ENCODE measurements at places on chromosomes 12 and 14.

- DNase-seq = no peak
Observed at GRCh38 chr14:104204660-104205149, 66.3 kb downstream of the KIF26A start.

DNA sequence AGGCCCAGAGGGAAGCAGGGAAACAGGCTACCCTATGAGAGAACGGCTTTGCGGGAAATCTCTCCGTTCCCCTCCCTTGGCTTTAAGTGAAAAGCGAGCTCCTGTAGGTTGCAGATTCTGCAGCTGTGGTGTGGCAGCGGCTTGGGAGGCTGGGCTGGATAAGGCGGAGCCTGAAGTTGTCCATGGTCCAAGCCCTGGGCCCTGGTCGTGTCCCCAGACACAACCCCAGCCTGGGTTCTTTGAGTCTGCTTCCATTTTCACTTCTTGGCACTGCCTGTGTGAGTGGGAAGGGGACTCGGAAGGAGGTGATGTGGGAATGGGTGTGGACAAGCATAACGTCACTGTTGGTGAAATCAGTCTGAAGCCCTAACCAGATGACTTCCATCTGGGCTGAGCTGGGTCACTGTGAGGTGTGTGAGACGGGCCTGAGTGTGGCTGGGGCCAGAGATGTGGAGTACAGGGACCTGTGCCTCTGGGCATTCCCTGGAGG lies 43.0 kb upstream of the CTDSP2 start:
- no peak for DNase-seq

GRCh38 chr14:91354221-91354916 lies 63.3 kb downstream of the CCDC88C start:
- DNase-seq = no peak

DNA sequence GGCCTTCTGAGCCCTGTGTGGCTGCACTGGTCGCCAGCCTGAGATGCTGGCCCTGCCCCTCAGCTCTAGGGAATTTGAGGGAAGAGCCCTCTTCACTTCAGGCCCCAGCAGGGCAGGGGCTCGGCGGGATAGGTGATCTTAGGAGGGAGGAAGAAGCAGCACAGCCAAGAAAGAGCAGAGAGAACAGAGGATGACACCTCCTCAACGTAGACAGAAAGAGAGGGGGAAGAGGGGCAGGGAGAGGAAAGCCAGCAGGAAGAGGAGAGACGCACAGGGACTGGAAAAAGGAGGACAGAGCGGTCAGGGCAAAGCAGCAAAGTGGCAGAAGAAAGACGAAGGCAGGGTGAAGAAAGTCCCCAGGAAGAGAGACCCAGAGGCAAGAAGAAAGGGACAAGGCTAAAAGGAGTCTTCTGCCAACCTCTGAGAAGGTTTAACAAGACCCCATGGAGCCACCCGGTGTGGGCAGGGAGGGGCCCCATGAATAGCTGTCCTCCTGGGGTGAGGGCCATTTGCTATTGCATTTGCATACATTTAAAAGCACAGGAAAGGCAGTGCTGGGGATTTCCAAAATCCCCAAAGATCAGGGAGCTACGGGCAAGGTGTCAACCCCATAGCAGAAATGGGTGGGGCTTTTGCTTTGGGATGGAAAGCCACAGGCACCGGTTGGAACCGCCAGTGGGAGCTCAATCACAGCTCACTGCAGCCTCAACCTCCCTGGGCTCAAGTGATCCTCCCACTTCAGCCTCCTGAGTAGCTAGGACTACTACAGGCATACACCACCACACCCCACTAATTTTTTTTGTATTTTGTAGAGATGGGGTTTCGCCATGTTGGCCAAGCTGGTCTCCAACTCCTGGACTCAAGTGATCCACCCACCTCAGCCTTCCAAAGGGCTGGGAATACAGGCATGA lies 22.7 kb downstream of the CMKLR1 start:
- no peak for DNase-seq

GRCh38 chr12:57153415-57153997 lies 6.1 kb upstream of the LRP1-AS start:
- no peak for DNase-seq

DNA sequence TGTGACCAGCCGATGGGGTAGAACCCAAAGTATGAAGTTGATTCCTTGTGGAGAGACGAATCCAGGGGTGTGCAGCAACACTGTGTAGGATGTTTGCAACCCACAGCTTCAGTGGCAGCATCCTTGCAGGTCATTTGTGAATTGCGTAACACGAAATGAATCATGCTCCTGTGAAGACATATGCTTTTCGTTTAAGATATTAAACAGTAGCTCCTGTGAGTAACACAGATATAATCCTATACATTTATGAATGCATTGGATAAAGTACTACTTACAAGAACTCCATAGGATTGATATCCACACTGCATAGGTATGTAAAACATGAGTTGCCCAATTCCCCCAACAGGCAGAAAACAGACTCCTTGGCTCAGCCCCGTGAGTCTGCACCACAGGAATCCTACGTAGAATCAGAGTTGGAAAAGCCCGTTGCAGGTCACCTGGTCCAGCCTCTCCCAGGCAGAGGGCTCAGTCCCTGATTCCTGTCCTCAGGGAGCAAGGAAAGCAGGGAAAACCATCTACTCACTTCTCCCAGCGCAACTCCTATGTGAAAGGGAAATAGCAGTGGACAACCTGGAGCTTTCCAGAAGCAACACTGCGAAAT lies 75.8 kb downstream of the GPATCH2L start:
- no peak for DNase-seq

DNA sequence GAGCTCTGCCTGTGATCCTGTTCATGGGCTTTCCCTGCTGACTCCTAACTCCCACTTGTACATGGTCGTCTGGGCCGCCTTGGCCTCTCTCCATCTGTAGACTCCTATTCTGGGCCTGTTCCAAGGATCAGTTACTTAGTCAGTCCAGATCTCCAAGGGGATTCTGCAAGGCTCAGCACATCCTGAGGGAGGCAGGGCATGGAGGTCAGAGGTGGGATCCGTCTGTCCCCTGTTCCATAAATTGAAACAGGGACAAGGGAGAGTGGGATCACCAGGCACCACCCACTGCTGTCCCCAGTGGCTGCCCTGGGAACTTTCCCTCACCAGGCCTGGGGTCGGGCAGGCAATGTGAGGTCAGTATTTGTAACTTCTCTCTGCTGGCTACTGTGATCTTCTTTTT lies 43.5 kb downstream of the KCTD10 start:
- DNase-seq = no peak

GRCh38 chr12:6782119-6782518 lies 7.2 kb upstream of the CD4 start:
- no peak for DNase-seq

- peak; percentile 8 for DNase-seq
Observed at GRCh38 chr14:103597623-103598377, 31.2 kb upstream of the KLC1 start.

- DNase-seq = no peak
Observed at GRCh38 chr12:110088936-110089335, 35.2 kb upstream of the IFT81 start.

DNA sequence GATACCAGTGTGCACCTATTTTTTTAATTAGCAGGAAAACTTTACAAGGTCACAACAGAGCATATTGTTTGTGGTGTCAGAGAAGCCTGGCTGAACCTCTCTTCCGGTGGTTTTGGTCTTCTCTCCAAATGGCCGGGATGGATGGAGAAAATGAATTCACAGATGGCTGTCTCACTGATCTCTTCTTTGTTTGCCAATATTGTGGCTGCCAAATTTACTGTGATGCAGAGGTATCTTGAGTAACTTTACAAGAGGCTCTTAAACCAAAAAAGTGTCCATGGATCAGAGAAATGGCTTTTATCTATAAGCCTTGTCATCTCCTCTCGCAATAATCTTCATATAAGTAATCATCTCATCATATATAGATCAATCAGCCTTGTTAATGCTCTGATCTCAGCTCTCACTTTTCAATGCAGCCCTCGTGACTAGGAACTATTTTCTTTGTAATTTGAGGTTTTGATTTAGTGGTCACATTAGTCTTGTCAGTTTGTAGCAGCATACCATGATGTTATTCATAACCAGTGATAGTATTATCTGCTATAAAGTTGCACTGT lies 308.1 kb downstream of the EGLN3 start:
- DNase-seq = no peak

DNA sequence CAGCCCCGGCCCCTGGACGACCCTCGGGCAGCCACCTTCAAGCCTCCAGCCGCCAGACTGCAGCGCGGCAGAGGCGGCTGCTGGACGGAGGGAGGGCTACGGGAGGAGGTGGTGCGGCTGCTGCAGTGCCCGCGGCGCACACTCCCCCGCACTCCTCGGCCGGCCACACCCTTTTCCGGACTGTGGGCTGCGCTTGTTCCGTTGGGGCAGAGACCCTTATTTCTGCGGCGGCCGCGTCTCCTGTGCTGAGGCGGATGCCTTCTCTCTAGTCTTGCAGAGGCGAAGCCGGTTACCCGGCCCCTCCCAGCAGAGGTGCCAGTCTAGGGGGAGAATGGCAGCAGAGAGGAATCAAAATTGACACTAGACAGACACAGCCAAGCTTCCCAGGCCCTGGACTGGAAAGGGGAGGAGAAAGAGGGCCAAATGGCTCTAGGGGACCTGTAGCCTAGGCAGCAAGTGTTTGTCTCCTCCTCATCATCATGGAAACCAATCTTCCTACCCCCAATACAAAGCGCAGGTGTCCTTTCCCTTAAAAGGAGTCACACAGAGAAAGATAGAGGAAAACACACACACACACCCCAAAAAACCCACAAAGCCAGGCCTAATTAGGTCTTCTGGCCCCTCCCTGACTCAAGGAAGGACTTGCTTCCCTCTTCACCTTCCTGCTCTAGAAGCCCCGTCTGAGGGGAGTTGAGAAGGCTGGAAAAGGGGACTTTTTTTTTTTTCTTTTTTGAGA lies 1.3 kb downstream of the ESYT1 start:
- peak; percentile 86 for DNase-seq

GRCh38 chr12:120834489-120835303 lies 69.5 kb downstream of the SPPL3 start:
- no peak for DNase-seq

DNA sequence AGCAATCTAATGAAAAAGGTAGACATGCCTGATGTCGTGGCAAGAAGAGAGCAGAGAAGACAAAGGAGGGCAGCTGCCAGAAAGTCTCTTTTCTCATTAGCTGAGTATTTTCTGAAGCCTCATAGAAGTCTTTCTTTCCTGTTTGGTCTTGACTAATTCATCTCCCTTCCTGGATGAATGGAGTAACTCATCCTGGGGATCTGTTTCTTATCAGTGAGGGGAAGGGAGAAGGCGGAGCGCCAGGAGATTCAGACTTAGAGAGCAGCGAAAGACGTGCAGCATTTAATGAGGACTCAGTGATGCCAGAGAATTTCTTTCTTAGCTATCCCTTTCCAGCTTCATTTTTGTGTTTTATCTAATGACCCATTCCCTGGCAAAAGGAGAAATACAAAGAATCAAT lies 89.4 kb downstream of the SLC15A4 start:
- no peak for DNase-seq

DNA sequence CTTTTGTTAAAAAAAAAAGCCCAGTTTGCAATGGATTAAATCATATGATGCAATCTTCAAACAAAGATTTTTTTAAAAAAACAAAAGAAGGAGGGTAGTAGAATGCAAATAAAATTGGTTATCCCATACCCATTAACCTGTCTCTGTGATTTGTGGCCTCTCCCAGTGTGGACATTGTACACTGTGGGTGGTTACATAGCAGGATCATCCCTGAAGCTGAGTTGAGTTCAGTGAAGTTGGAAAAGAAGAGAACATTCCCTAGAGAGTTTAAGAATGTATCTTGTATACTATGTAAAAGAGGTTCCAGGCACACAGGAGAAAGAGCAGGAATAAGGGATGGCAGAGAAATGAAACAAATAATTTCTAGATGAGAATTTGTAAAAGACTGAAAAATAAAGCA lies 142.4 kb upstream of the SLC16A7 start:
- no peak for DNase-seq

GRCh38 chr14:76421662-76422061 lies 45.7 kb downstream of the ESRRB start:
- no peak for DNase-seq

GRCh38 chr12:110531741-110532333 lies 29.7 kb downstream of the RAD9B start:
- peak; percentile 45 for DNase-seq

DNA sequence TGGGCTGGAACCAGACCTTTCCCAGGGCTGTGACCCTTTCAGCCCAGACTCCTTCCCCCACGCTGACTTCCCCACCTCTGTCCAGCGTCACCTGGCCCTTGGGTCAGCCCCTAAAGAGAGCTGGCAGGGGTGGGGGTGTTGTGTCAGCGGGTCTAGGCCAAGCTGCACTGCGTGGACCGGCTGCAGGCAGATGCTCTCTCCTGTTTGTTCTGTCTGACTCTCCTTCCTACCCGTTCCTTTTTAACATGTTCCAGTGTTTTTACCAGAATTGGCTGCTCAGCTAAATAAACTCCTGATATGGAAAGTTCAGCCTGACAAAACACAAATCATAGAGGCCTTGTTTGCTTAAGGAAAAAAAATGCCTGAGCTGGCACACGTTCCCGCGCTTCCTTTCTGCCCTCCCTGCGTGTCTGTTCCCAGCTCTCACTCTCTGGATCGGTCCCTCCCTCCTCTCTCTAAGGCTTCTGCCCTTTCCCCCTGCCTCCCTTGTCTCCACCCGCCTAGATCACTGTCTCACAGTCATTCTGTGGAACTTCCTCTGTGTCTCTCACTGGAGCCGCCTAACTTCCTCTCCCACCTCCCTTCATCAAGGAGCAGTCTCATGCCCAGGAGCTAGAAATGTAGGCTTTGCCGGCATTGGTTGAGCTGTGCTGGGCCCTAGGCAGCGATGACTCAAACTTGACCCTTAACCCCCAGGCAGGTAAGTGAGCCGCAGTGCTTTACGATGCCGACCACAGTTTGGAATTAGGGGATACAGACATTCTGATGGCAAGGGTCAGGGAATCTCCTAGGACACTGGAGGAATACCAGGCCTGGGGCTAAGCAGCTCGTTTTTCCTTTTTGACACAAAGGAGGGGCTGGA lies 15.5 kb upstream of the MLXIP start:
- no peak for DNase-seq

- DNase-seq = no peak
Observed at GRCh38 chr12:105522166-105522825, 191.8 kb downstream of the C12orf75 start.

DNA sequence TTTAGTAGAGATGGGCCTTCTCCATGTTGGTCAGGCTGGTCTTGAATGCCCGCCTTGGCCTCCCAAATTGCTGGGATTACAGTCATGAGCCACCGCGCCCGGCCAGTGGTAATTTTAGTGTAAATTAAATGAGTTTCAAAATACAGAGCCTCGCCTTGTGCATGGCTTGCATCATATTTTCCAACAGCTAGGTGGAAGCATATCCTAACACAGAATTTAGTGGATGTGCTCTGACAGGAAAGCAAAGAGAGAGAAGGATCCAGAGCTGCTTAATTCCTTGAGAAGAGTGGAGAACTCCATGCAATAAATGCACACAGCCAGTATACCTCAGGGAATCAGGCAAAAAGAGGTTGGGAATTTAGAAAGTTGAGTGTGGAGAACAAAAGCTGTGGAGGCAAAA lies 2.5 kb downstream of the OR6C2 start:
- no peak for DNase-seq

GRCh38 chr12:40240779-40241178 lies 16.0 kb downstream of the LRRK2 start:
- no peak for DNase-seq

All from activated CD4-positive, alpha-beta T cell treated with anti-CD3 and anti-CD28 coated beads, Interleukin-10, Interleukin-2, amounts not matched to agents 100 ng/mL and 50 ng/mL, durations not matched to agents 16 hours and 8 hours (primary cell).